Fibroblast of skin of right biceps (primary cell): ENCODE measurements at places on chromosomes 3 and 15.

DNA sequence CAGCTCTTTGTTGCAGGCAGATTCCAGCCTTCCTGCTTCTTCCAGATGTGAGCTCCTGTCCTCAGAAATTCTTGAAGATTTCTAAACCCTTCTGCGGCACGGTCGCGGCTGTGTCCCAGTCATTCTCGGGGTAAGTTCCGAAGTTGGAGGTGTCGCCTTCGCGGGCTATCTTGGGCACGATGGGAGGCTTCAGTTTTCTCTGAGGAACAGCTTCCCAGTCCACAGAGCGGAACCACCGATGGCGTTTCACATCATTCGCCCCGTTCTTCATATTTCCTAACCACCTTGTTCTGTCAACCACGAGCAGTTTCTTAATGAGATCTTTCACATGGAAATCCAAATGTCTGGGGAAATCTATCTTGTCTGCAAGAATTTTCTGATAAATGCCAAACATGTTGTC is 24.7 kb upstream of the CERS3 start:
- no peak for DNase-seq

DNA sequence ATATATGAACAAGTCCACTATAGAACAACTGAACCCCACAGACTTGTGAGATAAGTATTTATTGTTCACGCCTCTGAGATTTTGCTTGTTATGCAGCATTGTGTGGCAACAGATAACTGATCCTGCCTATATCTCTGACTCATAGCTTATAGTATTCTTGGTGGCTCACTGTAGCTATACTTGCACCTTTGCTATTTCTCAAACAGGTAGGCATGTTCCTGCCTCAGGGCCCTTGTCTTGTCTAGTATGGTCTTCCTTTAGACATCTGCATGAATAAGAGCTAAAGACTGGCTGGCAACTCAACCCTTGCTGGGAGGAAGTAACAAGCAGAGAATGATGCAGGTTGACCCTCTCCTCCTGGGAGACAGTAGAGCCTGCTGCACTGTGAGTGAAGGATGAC is 256.1 kb downstream of the CHST2 start:
- no peak for DNase-seq

- no peak for DNase-seq
Observed at GRCh38 chr3:184563941-184564684, 2.5 kb downstream of the EPHB3 start.

DNA sequence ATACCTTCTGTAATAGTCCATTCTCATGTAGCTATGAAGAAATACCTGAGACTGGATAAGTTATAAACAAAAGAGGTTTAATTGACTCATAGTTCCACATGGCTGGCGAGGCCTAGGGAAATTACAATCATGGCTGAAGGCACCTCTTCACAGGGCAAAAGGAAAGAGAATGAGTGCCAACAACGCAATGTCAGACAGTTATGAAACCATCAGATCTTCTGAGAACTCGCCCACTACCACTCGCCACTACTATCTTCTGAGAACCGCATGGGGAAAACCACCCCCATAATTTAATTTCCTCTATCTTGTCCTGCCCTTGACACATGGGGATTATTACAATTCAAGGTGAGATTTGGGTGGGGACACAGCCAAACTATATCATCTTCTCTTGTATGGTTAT is 406.8 kb upstream of the CBLB start:
- no peak for DNase-seq

- DNase-seq = no peak
Observed at GRCh38 chr15:89785064-89785773, 9.1 kb downstream of the MESP2 start.
